ENCODE measurements at places on chromosomes 11 and 22.

DNA sequence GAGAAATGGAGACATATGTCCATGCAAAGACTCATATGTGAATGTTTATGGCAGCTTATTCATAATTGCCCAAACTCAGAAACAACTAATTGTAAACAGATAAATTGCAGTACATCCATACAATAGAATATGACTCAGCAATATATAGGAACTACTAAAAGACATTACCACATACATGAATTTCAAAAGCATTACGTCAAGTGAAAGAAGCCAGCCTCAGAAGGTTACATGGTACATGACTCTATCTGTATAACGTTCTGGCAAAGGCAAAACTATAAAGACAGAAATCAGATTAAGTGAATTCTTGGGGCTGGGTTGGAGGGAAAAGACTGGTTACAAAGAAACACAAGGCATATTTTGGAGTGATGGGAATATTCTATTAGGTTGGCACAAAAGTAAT lies 7.2 kb downstream of the KCTD21 start:
- DNase-seq, result no peak

GRCh38 chr11:48096588-48097525 lies 116.5 kb downstream of the PTPRJ start:
- DNase-seq, result no peak

DNA sequence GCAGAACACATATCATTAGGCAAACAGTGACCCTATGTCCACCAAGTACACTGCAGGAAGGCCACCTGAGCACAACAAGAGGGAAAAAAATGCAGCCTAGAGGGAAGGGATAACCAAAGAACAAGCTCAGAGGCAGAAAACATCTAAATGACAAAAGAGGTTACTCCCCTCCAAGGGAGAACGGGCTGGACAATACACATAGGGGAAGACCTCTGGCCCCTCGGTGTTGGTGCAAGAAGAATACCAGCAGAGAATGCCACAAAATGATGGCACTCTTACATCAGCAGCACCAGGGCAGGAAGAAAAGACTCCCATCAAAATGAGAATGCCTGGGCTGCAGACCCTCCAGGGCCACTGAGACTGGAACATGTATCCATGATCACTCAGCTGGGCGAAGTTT lies 66.6 kb upstream of the OPCML start:
- DNase-seq, result no peak

DNA sequence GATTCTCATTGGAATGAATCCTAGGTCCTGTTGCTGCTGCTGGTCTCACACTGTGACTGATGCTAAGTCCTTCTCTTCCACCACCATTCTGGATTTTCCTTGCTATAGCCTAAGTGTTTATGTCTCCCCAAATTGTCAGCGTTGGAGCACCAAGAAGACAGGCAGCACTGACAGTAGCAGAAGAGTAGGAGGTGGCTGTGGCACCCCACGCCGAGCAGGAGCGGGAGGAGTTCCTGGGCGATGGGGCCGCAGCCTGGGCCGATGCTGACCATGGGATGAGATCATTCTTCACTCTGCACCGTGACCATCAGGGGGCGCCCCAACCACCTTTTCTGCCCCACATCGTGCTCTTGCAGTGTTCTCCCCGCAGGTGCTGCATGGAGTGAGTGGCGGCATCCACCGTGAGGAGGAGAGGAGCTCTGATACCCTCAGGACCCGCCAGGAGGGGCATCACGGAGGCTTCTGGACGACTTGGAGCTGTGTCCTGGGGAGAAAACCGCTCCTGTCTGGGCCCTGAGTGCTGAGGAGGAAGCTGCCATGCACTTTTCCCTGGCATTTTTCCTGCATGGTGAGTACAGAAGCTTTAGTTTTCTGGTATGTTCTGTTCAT lies 57.0 kb downstream of the LRRC74B start:
- DNase-seq, result peak; percentile 90

- no peak for DNase-seq
Observed at GRCh38 chr22:37601540-37602442, 6.8 kb upstream of the GGA1 start.

GRCh38 chr11:102989379-102990047 lies 34.0 kb upstream of the MMP13 start:
- no peak for DNase-seq

DNA sequence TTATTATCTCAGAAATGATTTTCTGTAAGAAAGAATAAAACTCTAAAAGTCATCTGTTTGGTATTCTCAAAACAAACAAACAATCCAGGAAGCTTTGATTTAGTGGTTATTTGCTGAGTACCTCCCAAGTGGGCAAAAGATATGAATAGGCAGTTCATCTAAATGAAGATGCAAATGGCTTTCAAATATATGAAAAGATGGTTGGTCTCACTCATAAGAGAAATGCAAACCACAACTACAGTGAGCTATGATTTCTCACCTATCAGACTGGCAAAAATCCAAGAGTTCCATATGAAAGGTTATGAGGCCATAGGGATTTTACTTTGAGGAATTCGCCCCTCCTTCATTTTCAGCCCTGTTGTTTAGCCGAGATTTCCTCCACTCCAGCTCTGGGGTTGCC lies 11.3 kb upstream of the P2RY2 start:
- DNase-seq, result no peak

- no peak for DNase-seq
Observed at GRCh38 chr22:47192651-47193437, 430.4 kb downstream of the TBC1D22A start.

- no peak for DNase-seq
Observed at GRCh38 chr11:86182976-86183584, 61.5 kb upstream of the EED start.

- DNase-seq, result no peak
Observed at GRCh38 chr22:50683994-50684371, 11.4 kb downstream of the SHANK3 start.

DNA sequence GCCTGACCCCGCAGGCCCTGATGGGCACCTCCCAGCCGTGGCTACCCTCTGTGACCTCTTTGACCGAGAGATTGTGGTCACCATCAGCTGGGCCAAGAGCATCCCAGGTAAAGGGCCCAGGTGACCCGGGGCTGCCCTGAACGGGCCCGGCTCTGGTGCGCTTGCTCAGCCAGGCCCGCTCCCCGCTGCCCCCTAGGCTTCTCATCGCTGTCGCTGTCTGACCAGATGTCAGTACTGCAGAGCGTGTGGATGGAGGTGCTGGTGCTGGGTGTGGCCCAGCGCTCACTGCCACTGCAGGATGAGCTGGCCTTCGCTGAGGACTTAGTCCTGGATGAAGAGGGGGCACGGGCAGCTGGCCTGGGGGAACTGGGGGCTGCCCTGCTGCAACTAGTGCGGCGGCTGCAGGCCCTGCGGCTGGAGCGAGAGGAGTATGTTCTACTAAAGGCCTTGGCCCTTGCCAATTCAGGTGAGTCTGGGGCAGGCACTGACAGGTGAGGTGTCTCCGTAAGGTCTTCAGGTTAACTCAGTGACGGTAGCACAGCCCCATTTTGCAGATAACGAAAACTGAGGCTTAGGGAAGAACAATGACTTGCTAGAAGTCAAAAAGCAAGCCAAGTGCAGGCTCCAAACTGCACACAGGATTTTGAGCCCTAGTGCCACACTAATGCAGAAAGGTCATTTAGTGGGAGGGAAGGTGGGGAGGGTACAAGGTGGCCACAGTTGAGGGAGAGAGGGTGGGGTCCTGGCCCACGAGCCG lies 2.4 kb downstream of the TRMT112 start:
- no peak for DNase-seq

DNA sequence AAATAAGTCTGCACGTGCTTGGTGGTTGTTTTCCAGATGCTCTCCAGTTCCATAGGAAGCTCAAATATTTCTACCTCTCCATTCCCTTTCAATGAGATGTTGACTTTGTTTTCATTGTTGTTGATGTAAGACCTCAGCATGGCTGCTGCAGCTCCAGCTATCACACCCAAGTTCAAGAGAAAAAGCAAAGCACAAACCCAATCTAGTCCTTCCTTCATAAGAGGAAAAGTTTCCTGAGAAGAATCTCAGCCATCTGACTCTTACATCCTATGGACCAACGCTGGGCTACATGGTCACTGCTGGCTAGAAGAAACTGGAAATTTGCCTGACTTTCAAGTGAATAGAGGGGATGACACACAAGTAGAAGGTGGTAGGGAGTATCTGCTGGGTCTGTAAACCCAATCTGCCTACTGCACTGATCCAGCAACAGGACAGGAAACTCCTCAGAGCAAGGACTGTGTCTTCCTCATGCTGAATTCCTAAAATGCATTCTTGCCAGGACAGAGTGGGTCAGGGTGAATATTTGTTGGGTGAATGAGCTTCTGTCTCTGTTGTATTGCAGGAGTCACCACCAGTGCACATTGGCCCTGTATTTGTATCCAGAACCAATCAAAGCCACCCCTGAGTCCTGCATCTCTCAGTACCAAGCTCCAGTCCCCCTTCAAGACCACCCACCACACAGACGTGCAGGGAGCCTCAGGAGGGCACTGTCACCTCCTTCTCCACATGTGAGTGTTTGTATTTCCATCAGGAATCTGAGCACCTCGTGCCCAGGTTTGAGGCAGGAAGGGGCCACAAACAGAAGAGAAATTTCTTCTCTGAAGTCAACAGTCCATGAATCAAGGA lies 118.0 kb upstream of the IGLL5 start:
- DNase-seq, result no peak

DNA sequence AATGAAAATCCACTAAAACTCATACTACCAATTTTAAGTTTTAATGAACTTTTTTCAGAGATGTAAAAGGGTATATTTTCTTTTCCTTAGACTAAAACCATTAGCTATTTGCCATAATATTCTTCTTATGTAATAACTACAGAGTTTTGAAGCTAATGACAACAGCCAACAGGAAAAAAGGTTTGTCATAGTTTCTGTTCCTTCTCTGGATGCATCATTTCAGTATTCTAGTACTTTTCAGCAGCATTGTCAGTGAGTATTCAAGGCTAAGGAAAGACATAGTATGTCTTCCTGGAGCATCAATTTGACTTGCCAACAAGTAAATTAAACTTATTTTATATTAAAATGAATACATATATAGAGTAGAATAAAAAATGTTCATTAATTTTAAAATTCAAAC lies 166.0 kb downstream of the METTL15 start:
- no peak for DNase-seq

DNA sequence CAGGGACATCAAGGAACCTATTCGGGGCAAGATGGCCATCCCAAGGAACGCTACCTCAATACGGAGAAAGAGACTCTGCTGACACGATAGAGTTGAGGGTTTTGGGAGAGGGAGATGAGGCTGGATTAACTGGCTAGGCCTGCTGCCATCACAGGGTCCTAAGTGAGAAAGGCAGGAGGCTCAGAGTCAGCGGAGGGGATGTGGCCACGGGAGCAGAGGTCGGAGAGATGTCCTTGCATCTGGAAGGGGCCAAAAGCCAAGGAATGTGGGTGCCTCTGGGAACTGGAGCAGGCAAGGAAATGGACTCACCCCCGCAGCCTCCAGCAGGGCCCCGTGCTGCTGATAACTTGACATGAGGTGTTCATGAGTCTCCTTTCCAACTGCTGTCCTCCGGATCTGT lies 31.0 kb upstream of the RFPL3 start:
- DNase-seq, result no peak

GRCh38 chr11:65167656-65168055 lies 2.4 kb upstream of the SPDYC start:
- DNase-seq, result no peak

- no peak for DNase-seq
Observed at GRCh38 chr11:74534216-74534945, 40.9 kb upstream of the LIPT2 start.

GRCh38 chr11:1356007-1356435 lies 33.7 kb upstream of the BRSK2 start:
- no peak for DNase-seq

- no peak for DNase-seq
Observed at GRCh38 chr11:64616817-64617216, 25.8 kb downstream of the SLC22A12 start.

DNA sequence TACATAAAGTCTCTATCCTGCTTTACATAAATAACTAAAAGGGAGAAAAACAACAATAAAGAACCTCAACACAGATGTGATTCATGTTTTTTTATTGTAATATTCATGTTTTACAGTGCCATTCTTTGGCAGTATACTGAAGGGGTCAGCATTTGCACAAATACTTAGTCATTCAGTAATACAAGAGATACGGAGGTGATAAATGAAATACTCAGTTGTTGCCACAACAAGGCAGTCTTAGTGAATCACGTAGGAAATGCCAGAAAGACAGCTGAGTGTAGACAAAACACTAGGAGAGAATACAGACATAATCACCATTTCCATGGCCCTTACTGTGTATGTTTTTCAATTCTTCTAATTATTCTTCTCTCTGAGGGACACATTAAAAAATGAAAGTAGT lies 910.4 kb downstream of the METTL15 start:
- DNase-seq, result no peak

GRCh38 chr11:112744041-112744440 lies 217.2 kb upstream of the NCAM1 start:
- DNase-seq, result no peak

- no peak for DNase-seq
Observed at GRCh38 chr11:13206086-13206640, 71.4 kb upstream of the BMAL1 start.

DNA sequence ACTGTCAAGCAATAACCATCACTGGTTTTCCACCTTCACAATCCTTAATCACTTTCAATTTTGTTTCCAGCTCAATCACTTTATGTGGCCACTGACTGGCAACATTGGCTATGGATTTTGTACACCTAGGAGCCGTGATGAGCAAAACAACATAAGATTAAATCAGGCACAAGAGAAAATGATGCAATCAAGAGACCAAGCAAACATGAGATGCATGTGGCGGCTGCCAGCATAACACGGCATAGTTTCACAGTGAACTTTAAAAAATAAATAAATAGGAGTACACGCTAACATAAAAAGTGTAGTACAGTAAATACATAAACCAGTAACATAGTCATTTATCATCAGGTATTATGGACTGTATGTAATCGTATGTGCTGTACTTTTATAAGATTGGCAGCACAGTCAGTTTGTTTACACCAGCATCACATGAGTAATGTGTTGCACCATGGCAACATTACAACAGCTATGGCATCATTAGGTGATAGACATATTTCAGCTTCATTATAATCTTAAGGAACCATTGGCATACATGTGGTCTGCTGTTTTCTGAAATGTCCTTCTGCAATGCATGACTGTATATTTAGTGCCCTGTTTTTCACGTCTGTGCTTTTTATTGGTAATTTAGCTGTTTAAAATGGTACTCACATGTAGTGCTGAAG lies 83.3 kb upstream of the PRDM11 start:
- no peak for DNase-seq

- no peak for DNase-seq
Observed at GRCh38 chr11:44766972-44767278, 40.2 kb downstream of the TSPAN18 start.

GRCh38 chr11:10758957-10759356 lies 7.9 kb downstream of the CTR9 start:
- no peak for DNase-seq

All from GM13976 (cell line).